ENCODE measurements at places on chromosomes 3 and 15.

- peak; percentile 96 for DNase-seq
These were observed 9.1 kb upstream of the LEKR1 start for GRCh38 chr3:156816794-156817645.

DNA sequence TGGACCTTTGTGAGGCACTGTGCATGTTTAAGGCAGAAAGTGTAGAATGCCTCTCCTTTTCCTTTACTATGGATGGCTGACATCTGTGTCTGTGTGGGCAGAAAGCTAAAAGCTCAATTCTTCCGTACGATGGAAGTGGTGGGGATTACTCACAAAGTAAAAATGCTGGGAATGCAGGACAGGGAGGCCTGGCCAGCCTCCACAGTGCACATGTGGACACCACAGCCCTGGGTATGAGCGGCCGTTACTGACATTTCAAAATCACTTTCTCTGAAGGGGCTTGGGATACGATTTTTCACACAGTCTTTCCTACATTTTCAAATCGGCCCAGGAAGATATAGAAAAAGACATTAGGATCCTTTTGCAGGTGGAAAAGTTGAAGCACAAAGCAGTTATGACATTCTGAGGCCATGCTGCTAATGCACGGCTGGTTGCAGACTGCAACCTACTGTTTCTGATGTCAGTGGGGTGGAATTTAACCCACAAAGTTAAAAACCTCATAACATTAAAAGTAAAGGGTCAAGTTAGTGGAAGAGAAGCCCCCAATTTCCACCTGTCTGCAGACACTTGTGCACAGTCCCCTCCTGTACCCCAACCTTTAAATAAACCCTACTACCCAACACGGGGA is 27.9 kb downstream of the EHD4 start:
- DNase-seq, result no peak

DNA sequence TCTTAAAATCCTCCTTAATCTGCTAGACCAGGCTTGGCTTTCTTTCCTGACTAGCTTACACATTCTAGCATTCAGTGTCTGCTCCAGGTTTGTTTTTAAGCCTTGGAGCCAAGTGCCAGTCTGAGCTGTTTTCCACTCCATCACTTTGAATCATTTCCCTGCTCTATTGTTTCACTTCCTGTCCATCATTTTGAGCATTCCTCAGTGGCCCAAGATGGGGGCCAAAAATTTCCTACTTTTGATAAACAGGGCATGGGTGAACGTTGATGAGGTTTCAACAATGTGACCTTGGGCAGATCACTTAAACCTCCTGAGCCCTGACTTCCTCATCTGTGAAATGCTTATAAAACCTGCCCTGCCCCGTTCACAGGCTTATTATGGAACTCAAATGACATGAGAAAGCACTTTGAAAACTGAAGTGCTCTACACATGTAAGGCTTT is 4.4 kb downstream of the CYP19A1 start:
- DNase-seq, result no peak

- DNase-seq, result no peak
These were observed 67.7 kb downstream of the SCN5A start for GRCh38 chr3:38581774-38582173.

DNA sequence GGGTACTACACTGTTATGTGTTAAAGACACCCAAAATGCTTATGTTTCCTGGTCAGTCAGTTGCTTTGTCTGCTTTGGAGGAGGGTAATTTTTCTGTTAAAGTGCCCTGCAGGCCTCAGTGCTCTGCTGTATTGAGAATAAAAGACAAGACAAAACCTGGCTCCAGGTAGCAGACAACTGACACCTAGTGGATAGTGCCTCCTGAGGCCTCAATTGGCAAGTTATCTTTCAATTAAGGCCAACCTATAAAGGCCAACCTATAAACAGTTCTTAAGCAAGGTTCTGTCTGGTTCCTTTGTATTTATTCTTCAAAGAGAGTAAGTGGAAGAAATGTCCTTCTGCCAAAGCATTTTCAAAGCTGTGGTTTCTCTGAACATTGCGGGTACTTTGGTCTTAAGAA is 773.8 kb downstream of the MECOM start:
- DNase-seq, result no peak

- DNase-seq, result no peak
These were observed 161.5 kb upstream of the PFN2 start for GRCh38 chr3:150132101-150132749.

DNA sequence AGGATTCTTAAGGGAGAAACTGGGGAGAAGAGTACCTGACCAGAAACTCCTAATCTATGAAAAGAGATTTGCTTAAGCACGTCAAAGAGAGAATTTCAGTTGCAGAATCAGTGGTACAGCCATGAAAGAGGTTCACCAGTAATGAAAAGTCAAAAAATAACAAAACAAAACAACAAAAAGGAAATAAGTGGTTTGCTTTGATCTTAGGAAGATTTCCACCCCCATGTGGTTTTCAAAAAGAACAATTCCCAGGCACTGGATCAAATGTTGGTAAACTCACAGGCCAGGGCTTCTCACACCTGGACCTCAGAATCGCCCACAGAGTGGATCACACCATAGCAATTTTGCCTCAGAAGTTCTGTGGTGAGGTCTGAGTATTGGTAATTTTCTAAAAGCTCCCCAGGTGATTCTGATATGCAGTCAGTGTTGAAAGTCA is 67.5 kb downstream of the TMEM39A start:
- DNase-seq, result no peak

DNA sequence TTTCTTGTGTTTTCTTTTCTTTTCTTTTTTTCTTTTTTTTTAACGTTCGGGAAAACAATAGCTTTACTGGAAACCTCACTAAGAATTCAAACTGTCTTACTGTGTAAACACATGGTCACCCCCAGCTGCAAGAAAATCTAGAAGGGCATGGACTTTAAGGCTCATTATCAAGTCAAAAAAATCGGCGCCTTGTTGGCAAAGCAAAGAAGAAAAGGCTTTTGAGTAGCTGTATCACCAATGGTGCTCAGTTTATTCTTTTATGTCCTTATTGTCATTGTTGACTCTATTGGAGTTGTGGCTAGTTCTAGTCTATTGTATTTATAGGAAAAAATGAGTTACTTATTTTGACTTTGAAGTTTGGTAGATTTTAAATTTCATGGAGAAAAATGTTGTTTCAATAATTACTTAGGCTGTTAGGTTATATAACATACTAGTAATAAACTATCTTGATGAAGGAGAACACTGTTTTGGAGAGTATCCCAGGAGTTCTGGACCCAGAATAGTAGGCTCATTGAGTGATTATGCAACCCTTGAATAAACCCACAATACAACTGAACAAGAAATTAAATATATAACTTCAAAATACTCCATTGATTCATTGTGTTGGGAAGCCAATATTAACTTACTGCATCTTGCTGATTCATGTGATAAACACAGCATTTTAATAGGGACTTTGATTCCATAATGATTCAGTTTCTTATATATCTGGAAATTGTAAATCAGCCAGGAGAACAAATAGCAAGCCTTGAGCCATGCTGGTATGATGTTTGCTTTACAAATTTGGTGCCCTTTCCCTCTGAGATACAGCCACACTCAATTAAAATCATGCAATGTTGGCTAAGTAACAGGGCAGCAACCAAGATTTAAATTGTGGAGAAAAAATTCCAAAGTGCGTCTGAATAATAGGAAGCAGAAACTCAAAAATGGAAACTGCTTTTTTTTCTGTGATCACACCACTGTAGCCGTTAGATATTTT is 27.8 kb upstream of the GOLIM4 start:
- no peak for DNase-seq

- no peak for DNase-seq
These were observed 456.6 kb downstream of the MECOM start for GRCh38 chr3:169206828-169207488.

DNA sequence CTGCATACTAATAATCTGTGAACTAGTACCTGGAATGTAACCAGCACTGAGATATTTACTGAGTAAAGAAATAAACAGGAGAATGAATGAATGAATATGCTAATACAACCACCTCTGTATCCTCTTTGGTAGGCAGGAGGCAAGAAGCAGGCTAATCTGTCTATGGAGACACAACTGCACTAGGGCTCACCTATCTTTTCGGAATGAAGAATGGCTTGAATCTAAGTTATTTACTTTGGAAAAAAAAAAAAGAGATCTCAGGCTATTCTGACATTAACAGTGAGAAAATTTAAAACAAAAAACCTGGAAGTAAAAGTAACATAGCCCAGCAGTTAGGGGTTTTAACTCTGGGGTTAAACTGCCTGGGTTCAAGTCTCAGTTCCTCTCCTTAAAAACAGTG is 174.2 kb downstream of the FOXP1 start:
- DNase-seq, result no peak

DNA sequence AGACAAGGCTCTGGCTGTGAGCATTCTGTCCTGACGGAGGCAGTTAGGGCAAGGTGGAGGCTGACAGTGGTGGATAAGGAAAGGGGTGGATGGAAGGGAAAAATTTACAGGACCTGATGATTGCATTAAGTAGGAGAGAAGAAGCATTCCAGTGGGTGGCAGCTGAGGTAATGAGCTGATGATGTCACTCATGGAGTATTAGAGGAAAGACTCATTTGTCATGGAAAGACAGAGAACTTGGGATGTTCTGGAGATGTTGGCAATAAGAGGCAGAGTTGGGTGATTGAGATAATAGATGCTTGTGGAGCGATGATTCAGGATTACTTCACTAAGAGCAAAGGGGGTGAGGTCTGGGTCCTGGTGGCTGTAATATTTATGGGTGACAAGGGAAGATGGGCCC is 63.6 kb upstream of the SCN5A start:
- DNase-seq, result no peak

DNA sequence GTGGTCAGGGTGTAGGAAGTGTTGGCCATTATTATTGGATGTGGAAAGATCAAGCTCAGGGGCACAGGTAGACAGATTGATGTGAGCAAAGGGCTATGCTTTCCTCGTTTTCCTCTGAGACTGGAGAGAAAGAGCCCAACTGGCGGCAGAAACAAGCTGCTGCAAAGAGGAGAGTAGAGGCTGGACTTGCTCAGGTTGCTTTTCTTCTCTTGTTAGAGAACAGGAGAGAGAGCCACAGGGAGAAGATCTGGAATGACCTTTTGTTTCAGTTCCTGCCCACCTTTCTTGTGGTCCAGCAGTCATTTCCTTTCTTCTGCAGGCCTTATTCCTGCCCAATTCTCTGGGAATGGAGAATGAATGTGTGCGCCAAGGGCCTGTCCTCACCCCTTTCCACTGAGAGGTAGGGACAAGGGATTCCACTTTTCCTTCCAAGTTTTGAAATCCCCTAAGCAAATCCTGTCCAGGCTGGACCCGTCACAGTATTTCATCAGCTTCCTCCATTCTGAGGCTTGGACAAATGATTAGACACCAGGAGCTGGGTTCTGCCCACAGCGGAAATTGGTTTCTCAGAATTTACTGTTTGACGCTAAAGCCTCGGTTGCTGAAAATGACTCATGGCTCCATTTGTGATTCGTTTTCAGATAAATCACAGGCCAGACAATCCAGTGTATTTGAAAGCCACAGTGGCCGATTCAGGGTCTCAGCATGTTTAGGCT is 16.1 kb downstream of the ZNF80 start:
- DNase-seq, result peak; percentile 54

DNA sequence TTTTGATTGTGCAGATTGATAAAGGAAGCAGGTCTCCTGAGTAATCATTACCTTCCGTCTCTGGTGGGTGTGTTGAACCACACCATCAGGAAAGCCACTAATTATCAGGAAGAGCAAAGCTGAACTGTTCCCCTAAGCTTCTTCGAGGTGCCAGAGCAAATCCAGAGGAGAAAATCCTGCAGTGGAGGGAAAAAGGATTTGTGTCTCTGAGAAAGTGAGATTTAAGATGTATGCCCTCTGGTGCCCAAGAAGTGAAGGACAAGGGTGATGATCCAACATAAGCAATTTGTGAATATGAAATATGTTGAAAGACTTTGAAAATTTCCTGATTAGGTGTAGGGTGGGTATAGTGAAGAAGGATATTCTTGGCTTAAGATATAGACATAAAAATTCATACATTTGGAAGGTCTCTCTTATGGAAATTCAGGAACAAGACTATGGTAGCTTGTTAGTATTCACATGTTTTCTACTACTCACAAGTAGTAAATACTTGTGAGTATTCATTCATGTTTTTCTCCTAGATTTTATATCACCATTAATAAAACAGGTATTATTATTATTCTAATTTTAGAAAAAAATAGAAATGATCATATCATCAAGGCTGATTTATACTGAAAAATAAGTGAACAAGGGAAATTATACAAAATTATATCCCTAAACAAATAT is 34.8 kb downstream of the COMMD2 start:
- DNase-seq, result peak; percentile 9

DNA sequence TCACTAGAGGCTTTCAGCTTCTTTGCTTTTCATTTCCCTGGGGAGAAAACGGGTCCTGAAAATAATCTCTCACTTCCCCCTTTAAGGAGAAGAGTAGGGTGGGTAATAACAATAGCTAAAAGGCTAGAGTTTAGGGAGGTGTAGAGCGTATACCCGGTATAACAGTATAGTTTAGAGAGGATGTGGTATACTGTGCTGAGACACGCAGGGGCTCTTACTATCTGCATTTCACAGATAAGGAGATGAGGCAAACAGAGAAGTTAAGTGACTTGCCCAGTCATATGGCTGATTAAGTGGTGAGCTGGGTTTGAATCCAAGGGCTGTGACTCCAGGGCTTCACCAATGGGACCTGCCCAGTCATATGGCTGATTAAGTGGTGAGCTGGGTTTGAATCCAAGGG is 15.0 kb upstream of the KCNMB3 start:
- no peak for DNase-seq

DNA sequence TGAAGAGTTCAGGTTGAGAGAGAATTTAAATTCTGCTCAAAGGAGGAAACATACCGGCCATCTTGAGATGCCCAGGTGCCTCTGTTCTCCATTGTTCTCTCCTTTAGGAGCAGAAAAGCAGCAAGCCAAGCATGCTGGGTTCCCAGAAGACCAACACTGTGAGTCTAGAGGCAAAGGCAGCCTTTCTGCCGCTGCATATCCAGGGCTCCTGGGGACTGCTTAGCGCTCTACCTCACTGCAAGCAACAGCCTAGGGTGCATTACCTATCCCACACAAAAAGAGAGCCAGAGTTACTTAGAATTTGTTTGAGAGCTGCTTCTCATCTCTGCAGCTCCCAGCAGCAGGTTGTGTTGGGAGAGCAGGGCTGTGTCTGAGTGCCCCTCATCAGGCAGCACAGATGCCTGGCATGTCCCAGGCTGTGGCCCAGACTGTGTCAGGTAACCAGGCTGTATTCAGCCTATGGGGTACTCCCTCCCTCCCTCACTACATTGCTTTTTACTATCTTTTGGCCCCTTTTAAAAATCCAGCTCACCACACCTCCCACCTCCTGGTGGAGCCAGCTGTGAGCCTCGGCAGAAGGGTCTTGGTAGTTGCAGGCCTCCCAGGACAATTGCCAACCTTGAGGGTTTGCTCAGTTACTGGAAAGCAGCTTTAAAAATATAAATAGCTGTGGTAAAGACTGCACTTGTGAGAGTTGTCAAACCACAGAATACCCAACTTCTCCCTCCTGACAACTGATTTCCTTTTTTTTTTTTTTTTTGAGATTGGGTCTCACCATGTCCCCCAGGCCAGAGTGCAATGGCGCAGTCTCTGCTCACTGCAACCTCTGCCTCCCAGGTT is 30.2 kb downstream of the BCL2L10 start:
- DNase-seq, result no peak

GRCh38 chr3:129260606-129261005 is 11.2 kb downstream of the COPG1 start:
- no peak for DNase-seq

All from CD4-positive, alpha-beta T cell treated with Interleukin-17A for 4 hours (primary cell).